Body of pancreas (tissue), 4 donors: ENCODE measurements at places on chromosomes 7 and 10.

- DNase-seq: no peak
Measured at GRCh38 chr10:865257-865656, 66.2 kb downstream of the LARP4B start.

GRCh38 chr7:148849393-148850098 lies 34.5 kb downstream of the EZH2 start:
- no peak for DNase-seq

DNA sequence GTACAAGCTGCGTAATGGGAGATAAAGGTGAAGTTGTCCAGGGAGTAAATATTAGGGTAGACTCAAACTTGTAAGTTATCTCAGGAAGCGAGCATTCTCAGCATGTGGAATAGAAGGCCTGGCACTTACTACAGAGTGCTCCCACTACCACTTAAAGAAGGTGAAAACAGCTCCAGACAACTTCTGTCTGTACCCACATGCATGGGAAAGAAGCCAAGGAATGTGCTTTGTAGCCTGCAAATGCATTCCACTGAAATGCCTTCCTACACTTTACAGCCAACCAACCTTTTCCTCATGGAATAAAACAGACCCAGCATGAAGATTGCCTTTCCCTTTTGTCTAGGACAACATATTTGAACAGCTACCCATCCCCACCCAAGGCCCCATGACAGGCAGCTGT lies 45.4 kb upstream of the NPSR1 start:
- no peak for DNase-seq

DNA sequence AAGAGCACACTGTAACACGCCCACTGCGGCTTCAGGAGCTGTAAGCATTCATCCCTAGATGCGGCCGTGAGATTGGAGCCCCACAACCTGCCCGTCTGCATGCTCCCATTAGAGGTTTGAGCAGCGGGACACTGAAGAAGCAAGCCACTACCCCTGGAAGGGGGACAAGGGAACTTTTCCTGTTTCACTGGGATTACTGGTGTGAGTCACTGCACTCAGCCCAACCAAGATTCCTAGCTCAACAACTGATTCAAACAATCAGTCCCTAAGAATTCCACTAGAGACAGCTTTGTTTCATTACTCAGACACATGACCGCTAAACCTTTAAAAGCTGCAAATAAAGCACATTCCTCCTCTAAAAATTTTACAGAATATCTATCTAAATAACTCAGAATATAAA lies 69.8 kb downstream of the ORC5 start:
- no peak for DNase-seq

DNA sequence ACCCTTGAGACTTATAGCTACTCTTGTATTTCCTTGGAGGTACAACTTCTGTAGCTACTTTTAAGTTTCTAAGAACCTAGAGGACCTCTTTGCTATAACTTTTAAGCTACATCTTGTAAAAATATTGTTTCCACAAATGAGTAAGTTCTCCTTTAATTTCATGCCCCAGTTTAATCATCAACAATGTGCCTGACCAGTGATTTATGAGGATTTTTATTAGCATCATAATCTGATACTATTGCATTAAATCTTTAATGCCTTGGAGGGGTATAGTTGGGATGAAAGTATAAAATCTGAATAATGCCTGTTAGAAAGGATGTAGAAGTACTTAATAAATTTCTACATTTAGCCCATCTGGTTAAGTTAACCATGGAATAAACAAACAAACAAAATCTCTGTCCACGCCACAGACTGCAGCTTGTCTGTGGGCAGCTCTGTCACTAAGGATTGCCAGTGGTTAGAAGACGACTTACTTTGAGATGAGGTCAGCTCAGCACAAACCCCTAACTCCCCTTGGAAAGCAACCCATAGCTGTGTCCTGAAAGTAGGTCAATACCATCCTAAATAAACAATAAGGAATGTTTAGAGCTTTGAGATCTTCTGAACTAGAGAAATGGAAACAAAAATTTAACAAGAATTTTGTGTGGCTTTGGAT lies 18.3 kb downstream of the UBE2D1 start:
- DNase-seq: no peak

GRCh38 chr10:7988989-7989388 lies 65.5 kb upstream of the GATA3 start:
- no peak for DNase-seq

DNA sequence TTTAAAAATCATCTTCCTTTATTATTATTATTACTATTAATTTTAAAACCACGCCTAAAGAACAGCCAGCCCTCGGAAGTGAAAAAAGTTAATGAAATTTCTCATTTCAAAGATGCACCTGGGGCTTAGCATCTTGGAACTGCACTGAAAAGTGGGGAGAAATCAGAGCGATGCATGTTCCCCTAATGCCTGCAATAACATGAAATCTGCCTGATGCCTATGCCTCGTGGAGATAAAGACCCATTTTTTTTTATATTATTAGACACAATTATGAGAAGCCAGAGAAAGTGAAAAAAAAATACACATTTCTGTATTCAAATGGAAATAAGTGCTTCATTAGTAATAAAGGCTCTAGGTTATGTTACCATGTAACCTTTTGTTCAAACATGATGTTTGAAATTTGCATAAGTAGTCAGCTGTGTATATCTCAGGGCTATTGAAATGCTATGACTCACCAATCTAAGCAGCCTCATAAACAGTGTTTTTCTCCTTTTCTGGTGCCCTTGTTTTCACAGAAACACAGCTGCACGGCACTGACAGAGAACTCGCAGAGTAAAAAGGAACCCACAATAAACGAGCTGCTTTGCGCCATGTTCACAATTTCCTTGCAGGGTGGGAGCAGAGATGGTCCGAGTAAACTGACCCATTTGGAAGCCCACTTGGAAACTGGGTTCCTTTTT lies 175.8 kb upstream of the PRKCQ start:
- no peak for DNase-seq

DNA sequence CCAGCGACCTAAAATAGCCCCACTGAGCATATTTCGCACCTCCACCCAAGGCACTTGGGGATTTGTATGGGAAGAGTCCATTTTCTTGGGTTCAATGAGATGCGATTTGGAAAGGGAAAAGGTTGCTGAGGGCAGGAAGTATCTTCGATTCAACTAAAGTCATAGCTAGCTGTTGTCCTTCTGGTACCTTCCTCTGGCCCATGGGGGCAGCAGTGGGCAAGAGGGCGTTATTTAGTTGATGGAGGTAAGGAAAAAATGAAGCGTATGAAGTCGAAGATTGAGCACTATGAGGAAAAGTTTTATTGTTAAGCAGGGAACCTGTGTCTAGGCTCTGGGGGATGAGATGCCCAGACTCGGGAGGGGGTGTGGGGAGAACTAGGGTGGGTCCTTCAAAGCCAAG lies 135.4 kb downstream of the EVX1 start:
- no peak for DNase-seq

GRCh38 chr7:120645966-120646365 lies 212.0 kb downstream of the TSPAN12 start:
- no peak for DNase-seq

DNA sequence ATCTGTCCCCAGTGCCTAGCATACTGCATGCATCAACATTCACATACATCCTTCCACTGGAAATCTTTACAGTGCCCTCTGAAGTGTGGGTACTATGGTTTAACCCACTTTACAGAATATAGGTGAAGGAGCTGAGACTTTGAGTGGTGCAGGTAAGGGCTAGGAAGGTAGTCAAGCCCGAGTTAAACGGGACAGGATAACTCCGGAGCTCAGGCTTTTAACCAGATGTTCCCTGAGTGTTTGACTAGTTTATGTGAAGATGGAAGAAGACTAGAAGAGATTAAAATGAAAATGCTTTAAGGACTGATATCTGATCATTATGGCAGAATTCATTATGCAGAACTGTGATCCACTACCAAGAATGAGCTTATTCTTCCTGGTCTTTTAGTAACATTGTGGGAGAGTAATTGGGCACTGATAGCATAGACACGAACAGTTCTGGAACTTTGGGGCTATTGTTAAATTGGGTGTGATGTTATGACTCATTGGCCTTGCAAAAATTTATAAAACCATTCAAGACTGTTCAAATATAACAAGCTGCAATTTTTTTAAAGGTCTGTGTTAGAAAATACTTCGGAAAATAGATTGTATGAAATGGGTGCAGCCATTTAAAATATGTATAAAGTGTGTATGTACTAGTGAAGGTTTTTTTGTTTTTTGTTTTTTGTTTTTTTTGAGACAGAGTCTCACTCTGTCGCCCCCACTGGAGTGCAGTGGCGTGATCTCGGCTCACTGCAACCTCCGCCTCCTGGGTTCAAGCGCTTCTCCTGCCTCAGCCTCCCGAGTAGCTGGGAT lies 4.4 kb downstream of the CUL1 start:
- no peak for DNase-seq

DNA sequence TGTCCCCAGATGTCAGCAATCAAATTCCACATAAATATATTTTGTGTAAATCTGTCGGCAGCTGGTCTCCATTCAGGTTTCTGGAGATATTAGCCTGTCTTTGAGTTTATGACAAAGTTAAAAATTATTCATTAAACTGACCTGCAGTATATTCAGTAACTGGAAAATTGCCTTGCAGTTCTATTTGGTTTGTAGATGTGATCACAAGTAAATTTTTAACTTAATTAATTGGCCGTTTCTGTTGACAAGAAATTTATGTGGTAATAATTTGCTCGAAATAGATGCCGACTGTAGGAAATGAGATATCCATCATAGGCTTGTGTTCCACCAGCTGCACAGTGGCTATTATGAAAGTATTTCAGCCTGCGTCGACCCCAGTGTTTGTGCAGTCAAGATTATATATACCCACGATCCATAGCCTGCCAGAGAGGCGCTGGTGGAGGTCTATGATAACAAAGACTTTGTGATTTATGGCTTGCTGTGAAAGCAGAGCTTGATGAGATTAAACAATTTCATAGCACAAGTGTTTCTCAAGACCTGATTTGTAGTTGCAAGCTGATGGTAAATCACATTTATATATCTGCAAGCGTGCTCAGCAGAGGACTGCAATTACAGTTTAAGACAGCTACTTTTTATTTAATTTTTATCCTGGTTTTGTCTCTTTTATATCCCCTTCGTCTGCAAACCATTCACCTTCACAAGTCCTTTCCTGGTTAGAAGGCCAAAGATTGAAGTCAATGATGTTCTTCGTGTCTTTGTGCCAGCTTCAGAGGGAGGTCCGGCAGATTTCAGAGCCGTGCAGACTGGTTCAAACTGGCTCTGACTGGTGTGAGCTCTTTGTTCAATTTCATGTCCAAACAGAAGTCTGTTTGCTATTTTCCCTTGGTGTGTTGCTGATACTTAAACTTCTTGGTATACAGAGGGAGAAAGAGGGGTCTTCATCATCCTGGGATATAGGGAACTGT lies 850.9 kb downstream of the LRMDA start:
- no peak for DNase-seq

GRCh38 chr7:87966271-87966670 lies 32.2 kb downstream of the ADAM22 start:
- no peak for DNase-seq

- peak; percentile 74 for DNase-seq
Measured at GRCh38 chr10:76036111-76036940, 604.9 kb downstream of the LRMDA start.

DNA sequence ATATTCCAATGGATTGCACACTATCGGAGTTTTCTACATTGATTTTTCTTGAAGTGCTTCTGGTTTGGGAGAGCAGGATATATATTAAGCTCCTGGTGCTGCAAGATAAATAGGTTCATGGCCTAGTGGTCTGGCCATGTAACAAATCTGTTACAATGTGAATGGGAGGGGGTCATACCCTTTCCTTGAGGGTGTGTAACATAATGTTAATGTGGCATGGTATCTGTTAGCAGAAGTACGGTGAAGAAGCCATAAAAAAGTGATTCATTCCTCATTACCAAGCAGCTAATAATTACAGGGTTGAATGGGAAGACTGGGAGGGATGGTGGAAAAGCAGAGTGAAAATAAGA lies 61.2 kb downstream of the INHBA start:
- DNase-seq: no peak

DNA sequence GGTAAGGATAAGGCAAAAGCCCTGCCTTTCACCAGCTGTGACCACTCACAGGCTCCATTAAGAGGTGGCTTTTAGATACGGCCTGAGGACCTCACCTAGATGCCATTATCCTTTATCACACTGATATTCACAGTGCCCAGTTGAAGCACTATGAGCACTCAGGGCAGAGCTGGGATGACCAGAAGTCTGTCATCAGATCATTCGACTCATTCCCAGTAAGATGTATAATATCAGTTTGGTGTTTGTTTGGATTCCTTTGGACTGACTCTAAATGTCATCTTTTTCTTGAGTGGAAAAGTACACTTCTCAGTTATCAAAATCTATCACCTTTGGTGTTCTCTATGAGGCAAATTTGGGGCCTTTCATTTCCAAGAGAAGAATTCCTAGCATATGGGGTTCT lies 18.7 kb downstream of the CCDC136 start:
- no peak for DNase-seq

DNA sequence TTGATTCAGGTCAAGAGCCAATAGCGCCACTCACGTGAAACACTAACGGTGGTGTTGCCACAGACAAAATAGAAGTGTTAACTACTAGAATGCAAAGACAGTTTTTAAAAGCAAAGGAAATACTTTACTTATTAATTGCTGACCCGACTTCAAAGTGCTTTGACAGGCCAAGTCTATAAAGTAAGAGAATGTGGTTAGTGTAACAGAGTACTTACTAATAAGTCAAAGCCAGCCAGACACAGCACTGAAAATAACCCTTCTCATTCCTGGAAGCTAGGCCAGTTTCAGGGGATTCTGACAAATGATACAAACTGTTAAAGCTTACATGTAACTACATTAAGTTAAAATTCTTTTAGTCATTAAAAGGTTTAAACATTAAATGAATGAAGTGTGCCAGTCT lies 50.3 kb downstream of the ENO4 start:
- DNase-seq: no peak

DNA sequence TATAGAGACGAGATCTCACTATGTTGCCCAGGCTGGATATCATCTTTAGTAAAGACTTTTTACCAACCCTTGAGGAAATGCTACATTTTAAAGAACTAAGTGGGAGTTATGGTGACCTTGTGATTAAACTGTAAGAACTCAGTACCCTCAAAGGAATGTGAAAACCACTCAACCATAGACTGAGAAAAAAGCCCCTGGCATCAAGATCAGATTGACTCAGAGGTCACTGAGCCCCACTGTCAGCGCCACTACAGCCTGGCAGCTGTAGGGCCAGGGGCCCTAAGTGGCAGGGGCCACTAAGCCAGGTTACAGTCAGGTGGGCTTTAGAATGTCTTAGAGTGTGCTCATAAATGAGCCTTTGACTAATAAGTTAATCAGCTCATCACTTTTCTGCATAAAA lies 55.9 kb downstream of the APBB1IP start:
- no peak for DNase-seq

GRCh38 chr10:79468015-79468560 lies 22.7 kb upstream of the ZCCHC24 start:
- DNase-seq: peak; percentile 5

GRCh38 chr10:30158325-30158960 lies 99.1 kb upstream of the JCAD start:
- DNase-seq: no peak

DNA sequence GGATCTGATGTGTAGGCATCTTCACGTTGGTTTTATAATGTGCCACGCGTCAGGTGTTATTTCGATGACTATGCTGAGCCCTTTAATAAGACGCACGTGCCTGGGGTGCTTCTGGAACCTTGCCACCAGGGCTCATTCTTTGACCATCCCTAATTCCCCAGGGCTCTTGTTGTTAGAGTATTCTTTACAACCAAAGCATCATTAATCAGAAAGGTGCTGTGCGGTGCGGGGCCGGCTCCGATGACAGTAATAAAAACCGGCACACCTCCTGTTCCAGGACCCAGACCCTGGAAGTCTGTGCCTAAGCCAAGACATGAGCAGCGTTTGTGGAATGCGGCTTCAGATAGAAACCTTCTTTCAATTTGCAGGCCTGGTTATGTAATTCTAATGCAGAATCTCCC lies 58.4 kb downstream of the MGMT start:
- no peak for DNase-seq
